ENCODE measurements at places on chromosomes 6 and 20.

- DNase-seq, result no peak
Observed at GRCh38 chr6:169997187-169997929, 245.9 kb downstream of the ERMARD start.

GRCh38 chr6:43262000-43262779 lies 18.9 kb downstream of the TTBK1 start:
- DNase-seq, result no peak

DNA sequence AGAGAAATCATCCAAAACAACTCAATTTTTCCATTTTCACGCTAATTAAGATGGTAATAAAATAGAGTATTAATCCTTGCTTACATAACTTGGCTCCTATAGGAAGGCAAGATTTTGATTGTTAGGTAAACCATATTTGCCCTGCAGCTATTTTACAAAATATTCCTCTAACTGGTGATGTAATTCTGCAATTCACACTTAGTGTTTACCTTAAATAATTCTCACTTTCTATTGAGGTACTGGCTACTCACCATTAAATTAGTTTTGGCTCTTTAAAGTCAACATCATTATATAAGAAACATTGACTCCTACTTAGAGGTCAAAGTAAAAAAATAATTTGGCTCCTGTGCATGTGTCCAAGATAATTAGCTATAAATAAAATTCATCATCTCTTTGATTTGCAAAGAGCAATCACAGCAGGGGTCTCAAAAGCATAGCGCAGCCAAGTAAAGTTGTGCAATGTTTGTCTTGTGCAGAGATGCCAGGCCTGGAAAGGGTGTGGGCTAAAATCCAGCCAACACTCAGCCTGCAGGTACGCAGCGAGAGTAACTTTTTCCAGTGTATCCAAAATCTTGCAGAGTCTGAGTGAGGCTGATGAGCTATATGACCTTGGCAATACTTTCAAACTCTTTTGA lies 501.2 kb downstream of the MMUT start:
- DNase-seq, result no peak

- DNase-seq, result no peak
Observed at GRCh38 chr6:134249239-134249758, 68.6 kb downstream of the SGK1 start.

DNA sequence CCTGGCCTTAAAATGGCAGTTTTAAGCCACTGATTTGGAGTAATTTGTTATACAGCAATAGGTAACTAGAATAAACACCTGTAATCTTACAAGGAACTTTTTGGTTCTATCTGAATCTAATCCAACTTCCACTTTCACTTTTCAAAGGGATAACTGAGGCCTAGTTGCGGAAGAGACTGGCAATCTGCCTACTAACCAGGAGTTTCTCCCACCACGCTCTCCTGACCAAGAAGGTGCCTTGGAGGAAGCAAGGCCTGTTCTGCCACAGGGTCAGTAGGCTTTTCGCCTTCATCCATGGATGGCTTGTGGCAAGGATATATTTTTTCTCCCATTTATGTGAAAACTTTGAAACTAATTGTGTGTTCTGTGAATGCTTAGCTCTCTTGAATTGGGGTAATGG lies 12.9 kb upstream of the MYBL2 start:
- DNase-seq, result no peak

DNA sequence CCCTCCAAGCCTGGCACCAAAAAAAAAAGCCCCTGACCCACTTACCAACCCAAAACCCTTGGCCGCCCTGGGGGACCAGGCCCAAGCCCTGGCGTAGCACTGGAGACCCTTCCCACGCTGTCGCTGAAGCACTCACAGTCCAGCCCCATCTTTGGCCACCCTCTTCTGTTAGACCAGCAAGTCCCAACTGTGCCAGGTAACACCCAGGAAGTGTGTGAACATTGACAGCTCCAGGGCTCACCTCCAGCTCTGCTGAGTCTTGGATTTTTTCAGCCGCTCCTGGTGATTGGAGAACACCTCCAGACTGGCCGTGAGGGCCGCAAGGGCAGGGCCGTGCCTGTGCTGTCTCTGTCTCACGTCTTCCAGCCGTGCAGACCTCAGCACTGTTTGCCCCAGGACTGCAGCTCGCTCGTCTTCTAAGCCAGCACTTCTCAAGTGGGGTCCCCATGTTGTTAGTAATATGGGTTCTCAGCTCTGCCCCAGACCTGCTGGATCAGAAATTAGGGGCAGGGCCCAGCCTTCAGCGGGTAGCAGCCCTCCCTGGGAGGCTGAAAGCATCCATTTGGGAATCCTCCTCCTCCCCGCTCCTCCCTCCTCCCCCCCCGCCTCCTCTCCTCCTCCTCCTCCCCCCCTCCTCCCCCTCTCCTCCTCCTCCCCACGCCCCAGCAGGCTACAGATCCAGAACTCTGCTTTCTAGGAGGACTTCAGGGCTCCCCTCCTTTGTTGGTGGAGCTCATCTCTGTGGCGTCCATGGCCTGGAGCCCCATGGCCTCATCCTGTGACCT lies 18.1 kb downstream of the NPEPL1 start:
- no peak for DNase-seq

- DNase-seq, result no peak
Observed at GRCh38 chr6:159260208-159260607, 91.0 kb downstream of the FNDC1 start.

DNA sequence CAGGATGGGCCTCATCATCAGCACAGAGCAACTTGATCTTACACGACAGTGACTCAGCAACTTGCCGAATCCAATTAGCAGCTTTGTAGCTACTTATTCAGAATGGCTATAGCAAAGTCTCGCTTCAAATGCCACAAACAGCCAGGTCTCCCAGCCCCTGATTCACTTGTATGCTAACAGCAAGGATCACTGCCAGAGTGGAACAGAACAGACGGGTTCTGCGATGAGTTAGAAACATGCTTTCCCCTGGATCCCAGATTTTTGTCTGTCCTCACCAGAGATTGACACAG lies 254.4 kb downstream of the NRN1 start:
- DNase-seq, result no peak

- no peak for DNase-seq
Observed at GRCh38 chr20:61907081-61907891, 158.4 kb downstream of the TAF4 start.

- no peak for DNase-seq
Observed at GRCh38 chr20:9368893-9369292, 145.5 kb upstream of the LAMP5 start.

- DNase-seq, result no peak
Observed at GRCh38 chr6:81890846-81891245, 138.4 kb upstream of the TENT5A start.

- DNase-seq, result no peak
Observed at GRCh38 chr6:5089481-5090438, 4.6 kb downstream of the PPP1R3G start.

GRCh38 chr6:157491571-157492232 lies 110.7 kb downstream of the ZDHHC14 start:
- DNase-seq, result no peak

- DNase-seq, result no peak
Observed at GRCh38 chr20:37873884-37874283, 29.0 kb upstream of the VSTM2L start.

- DNase-seq, result no peak
Observed at GRCh38 chr6:169513478-169514193, 188.2 kb downstream of the WDR27 start.

DNA sequence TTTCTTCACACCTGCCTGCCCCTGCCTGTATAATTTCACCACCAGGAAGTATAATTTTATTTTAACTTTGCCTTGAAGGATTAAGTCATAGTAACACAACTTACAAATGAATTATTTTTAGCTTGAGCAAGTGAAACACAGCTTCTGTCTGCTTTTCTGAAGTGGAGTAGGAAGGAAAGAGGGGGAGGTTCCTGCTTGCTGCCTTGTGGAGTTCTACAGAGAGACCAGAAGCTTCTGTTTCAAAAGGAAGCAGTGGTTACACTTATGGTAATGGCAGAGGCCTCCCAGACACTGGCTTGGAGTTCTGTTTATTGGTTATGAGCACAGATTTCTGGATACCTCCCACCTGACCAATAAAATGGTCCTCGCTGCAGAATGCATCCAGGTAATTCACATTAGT lies 159.6 kb downstream of the TMEM200A start:
- no peak for DNase-seq

DNA sequence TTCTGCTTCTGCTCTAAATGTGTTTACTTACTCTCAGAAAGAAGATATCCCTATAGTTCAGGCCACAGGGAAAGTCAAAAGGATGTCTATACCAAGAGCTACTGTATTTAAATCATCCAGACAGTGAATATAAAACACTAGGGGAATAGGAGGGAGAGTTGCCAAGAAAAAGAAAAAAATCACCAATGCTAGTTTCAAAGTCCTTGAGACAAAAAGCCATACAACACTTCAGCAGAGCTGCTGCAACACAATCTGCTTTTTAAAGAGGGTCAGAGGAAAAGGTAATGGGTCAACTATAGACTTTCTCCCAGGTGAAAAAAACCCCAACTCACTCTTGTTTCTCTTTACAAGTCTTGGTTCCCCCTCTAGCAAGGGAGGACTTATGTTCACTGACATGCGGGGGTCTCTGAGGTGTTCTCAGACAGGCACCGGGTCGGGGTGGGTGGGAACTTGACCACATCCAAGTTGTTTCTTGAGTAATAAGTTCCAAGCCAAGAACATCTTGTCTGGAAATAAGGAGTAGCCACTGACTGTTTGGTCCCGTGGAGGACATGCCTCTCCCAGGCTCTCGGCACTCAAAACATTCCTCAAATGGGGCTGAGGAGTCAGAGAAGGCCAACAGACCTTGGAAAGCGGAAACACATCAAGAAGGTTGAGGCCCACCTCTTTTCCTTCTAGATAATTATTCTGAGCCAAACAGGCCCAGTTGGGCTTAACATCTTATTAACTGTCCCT lies 47.7 kb downstream of the GJA10 start:
- no peak for DNase-seq

- no peak for DNase-seq
Observed at GRCh38 chr6:44076356-44077213, 50.7 kb downstream of the MRPL14 start.

- DNase-seq, result no peak
Observed at GRCh38 chr6:167567142-167568033, 242.5 kb downstream of the TTLL2 start.

DNA sequence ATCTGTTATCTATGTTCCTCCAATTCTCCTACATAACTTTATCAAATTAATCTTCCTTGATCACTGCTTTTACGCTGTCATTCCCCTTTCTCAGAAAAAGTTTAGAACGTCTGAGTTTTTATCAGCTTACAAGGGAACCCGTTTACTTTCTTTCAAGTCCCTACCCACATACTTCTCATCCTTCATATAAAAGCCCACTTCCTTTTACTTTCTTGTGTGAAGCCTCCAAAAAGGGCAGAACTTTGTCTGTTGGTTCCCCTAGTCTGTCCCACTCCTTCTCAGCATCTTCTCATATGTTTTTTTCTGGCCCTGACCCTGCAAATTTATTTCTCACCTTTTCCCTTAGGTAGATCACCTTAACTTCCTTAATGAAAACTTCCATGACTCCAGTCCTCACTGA lies 106.1 kb downstream of the TFAP2B start:
- DNase-seq, result no peak

DNA sequence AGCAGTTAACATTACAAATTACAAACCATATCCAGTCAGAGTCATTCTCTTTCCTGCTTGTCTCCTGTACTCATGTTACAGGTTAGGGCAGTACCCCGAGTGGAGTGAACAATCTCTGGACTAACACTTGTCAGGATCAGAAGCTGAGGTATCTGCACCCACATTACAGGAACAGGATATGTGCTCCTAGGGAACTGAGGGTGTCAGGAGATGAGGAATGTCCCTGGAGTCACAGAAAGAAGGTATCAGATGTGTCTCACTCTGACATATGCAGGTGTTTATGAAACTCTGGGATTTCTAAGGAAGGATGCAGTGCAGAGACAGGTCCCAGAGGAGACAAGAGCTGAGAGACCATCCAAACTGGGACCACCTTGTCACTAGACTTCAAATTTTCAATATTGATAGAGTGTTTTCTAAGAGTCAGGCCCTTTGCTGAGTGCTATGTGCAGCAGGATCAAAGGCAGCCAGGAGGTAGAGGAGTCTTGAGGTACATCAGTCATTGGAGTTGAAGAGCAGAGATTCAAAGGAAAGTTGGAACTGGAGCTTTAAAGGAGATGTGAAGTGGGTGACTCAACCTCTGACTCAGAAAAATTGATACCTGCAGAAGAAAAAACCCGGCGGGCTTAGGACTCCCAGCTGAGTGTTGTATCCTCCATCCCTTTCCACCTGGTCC lies 12.6 kb downstream of the HLA-DPB1 start:
- no peak for DNase-seq

- no peak for DNase-seq
Observed at GRCh38 chr6:126633373-126633772, 293.5 kb downstream of the CENPW start.

DNA sequence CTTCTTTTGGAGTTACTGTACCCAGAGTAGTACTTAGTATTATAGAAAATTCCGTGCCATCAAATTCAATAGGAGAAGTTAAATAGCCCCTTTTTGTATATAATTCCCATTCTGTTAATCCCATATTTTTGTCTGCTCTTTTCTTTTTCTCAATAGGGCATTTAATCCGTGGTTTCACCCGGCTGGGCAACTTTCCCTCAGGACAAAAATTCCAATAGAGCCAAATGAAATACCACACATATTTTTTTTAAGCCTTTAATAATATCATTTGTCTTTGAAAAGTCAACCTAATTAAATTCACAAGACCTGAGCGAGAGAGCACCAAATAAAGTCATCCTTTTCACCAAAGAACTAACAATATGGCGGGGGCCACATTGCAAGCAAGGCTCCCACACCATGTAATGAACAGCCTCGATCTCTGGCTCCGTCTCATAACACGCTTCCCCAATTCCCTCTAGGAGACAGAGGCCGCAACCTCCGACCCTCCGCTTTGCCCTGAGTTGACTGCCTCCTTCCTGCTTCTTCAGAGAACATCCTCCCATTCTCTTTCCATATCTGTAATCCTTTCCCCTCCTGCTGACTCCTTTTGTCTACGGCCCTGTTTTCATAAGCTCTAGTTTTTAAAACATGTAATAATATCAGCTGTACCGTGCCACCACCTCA lies 13.6 kb downstream of the NHSL1 start:
- no peak for DNase-seq

- DNase-seq, result no peak
Observed at GRCh38 chr6:114449659-114450058, 106.8 kb upstream of the HS3ST5 start.

- no peak for DNase-seq
Observed at GRCh38 chr20:32062776-32063170, 10.7 kb downstream of the HCK start.

GRCh38 chr6:157047951-157048350 lies 270.8 kb downstream of the ARID1B start:
- no peak for DNase-seq

GRCh38 chr6:48834706-48835105 lies 628.3 kb downstream of the MMUT start:
- no peak for DNase-seq

GRCh38 chr6:123024976-123025375 lies 28.9 kb downstream of the CLVS2 start:
- DNase-seq, result no peak

- no peak for DNase-seq
Observed at GRCh38 chr6:31339210-31339609, 17.8 kb downstream of the HLA-B start.

Measured in activated effector memory CD4-positive, alpha-beta T cell treated with Interleukin-2 at 50 U/mL for 16 hours (primary cell).